Left ventricle myocardium superior (tissue), 1 donor: ENCODE measurements at places on chromosomes 1 and 21. TPM values are rescaled to one million over a fixed set of nuclear protein-coding genes. Genes with fewer than 3 reads are reported as not detected.
A peak's percentile ranks its signal among the peaks of the same experiment; 100 is the strongest.

Gene RTCA
- 52.2 TPM for total RNA-seq

Gene TCHHL1
- total RNA-seq: not detected

Gene TRAF3IP3
- total RNA-seq: 1.9 TPM

Gene CNIH3
- total RNA-seq: 0.99 TPM

Gene FNDC10
- total RNA-seq: 3.6 TPM

Gene NKAIN1
- not detected for total RNA-seq

Gene LRRN2
- 2.3 TPM for total RNA-seq

Gene C4BPA
- not detected for total RNA-seq

Gene OXCT2
- total RNA-seq: 0.77 TPM

Gene ALX3
- not detected for total RNA-seq

Gene FAM167B
- 9.1 TPM for total RNA-seq

Gene B3GALT5
- 0.10 TPM for total RNA-seq

Gene PDZK1IP1
- not detected for total RNA-seq

Gene OR2G6
- total RNA-seq: not detected

Gene TMOD4
- total RNA-seq: 0.62 TPM

Gene TFF2
- total RNA-seq: not detected

Gene SPATA21
- total RNA-seq: not detected

Gene TSACC
- total RNA-seq: not detected

Gene CD1D
- total RNA-seq: 1.4 TPM

Gene LORICRIN
- total RNA-seq: not detected

Gene LAMTOR2
- 65.6 TPM for total RNA-seq

- no peak for DNase-seq
Measured at GRCh38 chr1:234114648-234115307, 210.3 kb downstream of the SLC35F3 start.

DNA sequence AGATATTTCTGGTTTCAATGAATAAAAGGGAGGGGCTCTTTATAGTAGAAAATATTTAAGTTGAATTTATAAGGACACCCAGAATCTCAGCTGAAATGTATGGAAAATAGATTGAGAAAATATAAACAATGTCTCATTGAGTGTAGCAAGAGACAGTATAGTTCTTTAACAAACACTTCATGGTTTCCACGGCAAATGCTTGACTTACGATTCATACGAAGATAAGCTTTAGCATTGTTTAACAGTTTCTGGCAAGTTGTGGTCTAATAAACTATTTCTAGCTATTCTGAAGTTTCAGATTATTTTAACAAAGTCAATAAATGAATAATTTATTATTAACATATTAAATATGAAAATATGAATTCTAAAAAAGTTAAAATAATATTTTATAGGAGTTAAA is 1419.4 kb downstream of the KCNT2 start:
- no peak for DNase-seq

- peak; percentile 84 for DNase-seq
Measured at GRCh38 chr1:30888391-30888790, 20.2 kb downstream of the SDC3 start.

GRCh38 chr1:7667625-7668218 is 103.4 kb upstream of the VAMP3 start:
- peak; percentile 95 for DNase-seq

DNA sequence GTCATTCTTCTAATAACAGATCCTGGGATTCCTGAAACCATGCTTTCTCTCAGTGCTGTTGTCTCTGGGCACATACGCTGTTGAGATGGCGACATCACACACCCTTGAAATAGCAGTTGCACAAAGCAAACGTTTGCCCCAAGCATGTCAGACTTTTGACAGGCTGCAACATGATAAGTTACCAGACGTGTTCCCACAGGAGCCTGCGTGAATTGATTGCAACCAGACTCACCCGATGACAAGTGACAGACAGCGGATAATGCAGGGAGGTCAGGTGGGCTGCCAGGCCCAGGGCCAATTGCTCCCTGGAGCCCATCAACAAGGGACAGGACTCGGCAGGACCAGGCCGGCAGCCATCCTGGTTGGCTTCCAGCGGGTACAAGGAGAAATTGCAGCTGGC is 310.9 kb downstream of the SIPA1L2 start:
- peak; percentile 94 for DNase-seq

DNA sequence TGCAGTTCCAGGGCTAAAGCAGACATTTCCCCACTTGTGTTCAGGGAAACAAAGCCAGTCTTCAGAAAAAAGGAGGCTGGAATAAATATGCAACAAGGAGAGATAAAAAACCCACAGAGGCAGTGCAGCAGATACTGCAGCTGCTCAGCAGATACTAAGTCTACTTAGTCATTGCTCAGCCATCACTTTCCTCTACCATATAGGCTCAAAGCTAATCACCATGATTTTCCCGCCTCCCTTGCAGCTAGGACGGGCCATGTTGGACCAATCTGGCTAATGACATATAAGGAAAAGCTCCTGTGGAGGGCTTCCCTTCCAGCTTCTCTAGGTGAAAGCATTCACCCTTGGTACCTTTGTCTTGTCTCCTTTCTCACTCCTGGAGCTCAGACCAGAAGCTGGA is 10.0 kb upstream of the EFHD2 start:
- no peak for DNase-seq

- no peak for DNase-seq
Measured at GRCh38 chr1:103089221-103089620, 19.1 kb downstream of the COL11A1 start.

- DNase-seq: no peak
Measured at GRCh38 chr1:201933840-201934430, 12.4 kb downstream of the LMOD1 start.

DNA sequence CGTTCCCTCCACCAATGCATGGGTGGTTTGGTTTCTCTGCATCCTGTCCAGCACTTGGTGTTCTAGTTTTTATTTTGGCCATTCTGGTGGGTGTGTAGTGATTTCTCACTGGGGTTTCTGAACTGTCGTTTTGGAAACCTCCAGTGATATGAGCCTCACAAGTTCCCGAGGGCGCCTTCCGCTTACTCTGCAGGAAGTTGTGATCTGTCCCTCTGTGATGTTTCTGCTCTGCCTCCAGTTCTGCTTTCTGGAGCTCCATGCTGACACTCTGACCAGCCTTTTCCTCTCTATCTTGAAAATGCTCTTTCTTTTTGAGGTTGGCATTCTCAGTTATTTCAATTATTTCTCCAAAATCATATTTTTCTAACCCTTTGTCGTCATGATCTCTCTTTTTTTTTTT is 111.6 kb downstream of the PLD5 start:
- DNase-seq: no peak

DNA sequence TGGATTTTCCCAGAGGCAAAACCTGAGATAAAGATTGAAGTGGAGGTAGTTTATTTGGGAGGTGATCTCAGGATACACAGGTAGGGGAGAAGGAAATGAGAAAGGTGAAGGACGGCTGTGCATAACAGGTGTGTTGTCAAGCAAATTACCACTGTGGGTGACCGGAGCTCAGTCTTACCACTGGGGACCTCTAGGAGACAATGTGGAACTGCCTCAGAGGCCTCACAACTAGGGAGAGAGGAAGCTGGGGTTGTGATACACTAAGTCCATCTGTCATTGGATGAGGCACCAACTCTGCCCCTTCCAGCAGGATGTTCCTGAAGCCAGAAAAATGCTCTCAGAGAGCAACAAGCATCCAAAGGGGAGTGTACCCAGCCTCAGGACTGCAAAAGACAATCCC is 32.6 kb downstream of the GRIK3 start:
- no peak for DNase-seq

- DNase-seq: no peak
Measured at GRCh38 chr1:162110910-162111309, 41.4 kb downstream of the NOS1AP start.

DNA sequence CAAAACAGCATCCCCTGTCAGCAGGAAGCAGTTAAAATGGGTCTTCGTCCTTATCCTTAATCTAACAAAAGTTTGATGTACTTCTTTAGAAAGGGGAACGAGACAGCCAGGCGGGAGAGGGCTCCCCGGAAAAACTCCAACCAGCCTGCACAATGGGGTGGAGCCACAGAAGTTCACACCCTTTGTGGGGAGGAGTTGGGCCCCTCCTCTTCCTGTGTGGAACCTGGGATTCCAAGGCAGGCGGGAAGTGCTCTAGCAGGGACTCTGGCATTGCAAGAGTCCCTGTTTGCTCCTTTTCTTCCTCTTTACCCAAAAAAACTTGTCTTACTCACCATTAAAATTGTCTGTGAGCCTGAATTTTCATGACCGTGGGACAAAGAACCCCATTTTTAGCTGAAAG is 47.7 kb downstream of the FCRL5 start:
- DNase-seq: no peak

GRCh38 chr21:29235714-29236197 is 63.0 kb upstream of the BACH1 start:
- DNase-seq: no peak

- no peak for DNase-seq
Measured at GRCh38 chr1:58839846-58840835, 56.3 kb upstream of the JUN start.

- DNase-seq: no peak
Measured at GRCh38 chr1:203509135-203509534, 15.2 kb downstream of the OPTC start.

DNA sequence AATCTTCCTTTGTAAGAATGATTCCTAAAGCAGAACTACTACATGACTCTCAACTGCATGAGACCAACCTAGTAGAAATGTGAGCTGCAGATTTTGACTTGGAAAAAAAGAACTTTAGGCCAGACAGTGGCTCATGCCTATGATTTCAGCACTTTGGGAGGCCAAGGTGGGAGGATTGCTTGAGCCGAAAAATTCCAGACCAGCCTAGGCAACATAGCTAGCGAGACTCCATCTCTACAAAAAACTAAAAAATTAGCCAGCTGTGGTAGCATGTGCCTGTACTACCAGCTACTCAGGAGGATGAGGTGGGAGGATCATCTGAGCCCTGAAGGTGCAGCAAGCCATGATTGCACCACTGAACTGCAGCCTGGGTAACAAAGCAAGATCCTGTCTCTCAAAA is 24.7 kb upstream of the ITLN2 start:
- no peak for DNase-seq

DNA sequence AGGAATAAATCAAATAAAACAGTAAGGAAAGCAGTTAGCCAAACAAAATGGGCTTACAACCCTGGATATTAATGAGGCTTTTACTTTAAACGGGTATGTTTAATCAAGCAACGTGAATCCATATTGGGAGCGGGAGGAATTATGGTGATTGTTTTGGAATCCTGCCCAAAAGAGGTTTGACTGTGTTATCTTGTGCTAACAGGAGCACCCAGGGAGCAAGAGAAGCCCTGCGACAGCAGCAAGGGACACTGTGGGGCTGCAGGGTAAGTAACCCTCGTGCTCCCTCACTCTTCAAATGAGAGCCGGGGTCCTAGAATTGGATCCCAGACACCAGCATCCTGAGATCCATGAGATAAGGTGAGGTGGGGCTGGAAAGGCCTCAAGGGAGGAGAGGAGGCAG is 72.6 kb upstream of the PGBD5 start:
- DNase-seq: no peak

- no peak for DNase-seq
Measured at GRCh38 chr1:41619511-41620364, 135.3 kb upstream of the EDN2 start.

- DNase-seq: no peak
Measured at GRCh38 chr1:168179438-168180147, 831 bp downstream of the TIPRL start.

DNA sequence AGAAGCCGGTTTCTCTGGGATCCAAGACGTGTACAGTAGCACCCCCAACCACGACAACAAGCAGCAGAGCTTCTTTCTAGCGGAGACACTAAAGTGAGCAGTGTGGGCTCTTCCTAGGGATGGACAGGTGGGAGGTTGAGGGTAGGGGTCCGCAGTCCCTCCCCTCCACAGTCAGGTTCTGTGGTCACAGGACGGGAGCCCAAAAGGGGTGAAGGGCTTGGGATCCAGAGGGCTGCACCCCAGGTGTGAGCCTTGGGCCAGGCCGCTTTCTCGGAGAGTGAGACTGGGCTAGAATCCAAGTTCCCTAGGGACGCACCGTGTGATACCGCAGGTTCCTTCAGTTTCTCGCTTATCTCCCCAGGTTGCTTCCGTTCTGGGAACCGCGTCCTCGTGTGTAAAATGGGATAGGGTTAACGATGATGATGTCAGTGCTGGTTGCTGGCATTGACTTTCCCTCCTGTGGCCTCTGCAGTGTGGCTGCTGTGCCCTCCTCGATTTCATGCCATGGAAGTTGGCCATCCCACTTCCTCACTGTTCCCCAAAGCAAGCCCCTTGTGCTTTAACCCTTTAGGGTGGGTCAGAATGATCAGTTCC is 17.3 kb upstream of the SELENON start:
- no peak for DNase-seq

- no peak for DNase-seq
Measured at GRCh38 chr21:24323536-24323935, 1283.7 kb downstream of the MRPL39 start.

DNA sequence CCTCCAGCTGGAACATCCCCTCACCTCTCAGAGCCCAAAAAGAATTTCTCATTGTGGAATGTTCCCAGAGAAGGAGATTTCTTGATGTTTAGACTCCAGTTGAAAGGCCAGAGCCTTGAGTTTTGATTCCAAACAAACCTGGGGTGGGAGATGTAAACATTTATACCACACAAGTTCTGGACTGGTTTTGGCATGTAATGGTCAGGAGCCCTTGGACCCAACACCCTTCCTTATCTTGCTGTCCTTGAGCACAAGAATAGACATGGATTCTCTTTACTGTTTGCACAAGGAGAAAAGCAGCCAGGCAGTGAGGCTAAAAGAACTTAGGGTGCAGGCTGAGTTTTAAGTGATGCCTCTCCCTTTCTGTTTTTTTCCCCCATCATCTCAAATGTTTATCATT is 4.5 kb downstream of the RHBG start:
- DNase-seq: no peak
